H1 (cell line): ENCODE measurements at places on chromosomes 2 and 18. TPM values are rescaled to one million over a fixed set of nuclear protein-coding genes. Genes with fewer than 3 reads are reported as not detected.
A peak's percentile ranks its signal among the peaks of the same experiment; 100 is the strongest.

EPB41L3 gene
- total RNA-seq: 12.8 and 16.1 TPM in 2 replicates

TUBA4B gene
- total RNA-seq: 0.24 TPM in 1 of 2 replicates, not detected in the other

AQP12A gene
- total RNA-seq: not detected in 2 replicates

SERPINB12 gene
- not detected in 2 replicates for total RNA-seq

MYOM1 gene
- 0.32 and 0.78 TPM in 2 replicates for total RNA-seq

MALL gene
- 3.6 and 3.9 TPM in 2 replicates for total RNA-seq

- DNase-seq: no peak
Observed at GRCh38 chr2:234125451-234126145, 75.1 kb downstream of the SPP2 start.

DNA sequence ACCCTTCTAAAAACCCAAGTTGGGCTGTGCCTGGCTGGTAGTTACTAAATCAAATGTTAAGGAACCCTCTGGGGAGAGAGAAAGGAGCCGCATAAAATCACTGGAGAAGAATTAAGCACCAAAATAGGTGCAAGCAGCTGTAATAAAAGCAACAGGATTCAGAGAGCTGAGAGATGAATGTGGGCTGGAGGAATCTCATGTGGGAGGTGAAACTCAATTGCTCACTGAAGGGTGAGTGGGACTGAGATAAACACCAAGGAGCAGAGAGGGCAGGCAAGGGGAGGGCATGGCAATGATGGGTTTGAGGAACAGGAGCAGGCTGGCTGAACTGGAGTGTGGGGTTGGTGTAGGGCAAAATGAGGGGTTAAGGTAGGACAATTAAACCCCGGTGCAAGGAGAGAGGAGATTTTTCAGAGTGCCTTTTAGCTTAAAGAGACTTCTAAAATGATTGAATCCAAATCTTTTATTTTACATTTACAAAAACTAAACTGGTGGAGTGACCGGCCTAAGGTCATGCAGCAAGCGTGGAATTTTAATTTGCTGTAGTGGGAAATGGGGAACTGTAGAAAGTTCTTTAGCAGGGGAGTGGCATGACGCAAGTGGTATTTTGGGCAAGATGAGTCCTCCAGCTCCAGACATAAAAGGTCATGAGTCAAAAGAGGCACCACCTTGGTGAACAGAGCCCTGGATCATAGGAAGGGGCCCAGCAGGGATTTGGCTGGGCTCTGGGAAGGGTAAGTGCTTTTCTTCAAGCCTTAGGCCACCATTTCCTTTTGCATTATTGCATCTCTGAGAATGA, 10.5 kb downstream of the PLB1 start:
- DNase-seq: no peak

DNA sequence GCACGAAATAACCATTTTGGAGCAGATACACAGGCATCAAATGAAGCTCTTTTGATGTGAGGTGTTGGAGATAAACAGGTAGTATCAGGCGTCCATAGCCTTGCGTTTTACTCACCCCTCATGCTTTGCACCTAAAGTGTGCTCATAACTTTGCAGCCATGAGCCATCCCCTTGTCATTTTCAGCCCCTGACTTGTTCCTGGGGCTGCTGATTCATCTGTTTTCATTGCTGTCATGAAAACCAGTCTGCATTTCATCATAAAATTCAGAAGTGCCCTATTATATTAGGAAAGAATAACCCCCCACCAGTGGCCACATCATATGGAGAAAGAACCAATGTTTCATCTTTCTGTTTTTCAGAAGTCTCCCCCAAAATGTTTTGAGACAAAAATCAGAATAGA, 329.7 kb upstream of the NRP2 start:
- no peak for DNase-seq

- DNase-seq: no peak
Observed at GRCh38 chr2:66201242-66201641, 233.7 kb upstream of the MEIS1 start.

DNA sequence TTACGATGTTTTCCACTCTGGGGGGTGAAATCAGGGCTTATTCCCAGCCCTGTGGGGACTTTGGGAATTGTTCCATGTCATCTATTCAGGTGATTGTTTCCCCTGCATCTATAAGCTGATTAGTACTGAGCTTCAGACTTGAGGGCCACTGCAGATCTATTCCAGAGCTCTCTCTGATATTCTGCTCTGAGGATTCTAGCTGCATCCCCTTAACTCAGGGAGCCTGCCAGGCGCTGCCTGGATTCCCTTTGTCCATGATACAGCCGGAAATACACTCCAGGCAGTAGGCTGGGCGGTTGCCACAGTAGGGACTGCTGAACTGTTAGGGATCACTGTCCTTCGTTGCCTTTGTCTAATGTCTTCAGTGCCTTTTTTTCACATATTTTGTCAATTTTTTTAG, 31.3 kb downstream of the PTRHD1 start:
- DNase-seq: no peak

DNA sequence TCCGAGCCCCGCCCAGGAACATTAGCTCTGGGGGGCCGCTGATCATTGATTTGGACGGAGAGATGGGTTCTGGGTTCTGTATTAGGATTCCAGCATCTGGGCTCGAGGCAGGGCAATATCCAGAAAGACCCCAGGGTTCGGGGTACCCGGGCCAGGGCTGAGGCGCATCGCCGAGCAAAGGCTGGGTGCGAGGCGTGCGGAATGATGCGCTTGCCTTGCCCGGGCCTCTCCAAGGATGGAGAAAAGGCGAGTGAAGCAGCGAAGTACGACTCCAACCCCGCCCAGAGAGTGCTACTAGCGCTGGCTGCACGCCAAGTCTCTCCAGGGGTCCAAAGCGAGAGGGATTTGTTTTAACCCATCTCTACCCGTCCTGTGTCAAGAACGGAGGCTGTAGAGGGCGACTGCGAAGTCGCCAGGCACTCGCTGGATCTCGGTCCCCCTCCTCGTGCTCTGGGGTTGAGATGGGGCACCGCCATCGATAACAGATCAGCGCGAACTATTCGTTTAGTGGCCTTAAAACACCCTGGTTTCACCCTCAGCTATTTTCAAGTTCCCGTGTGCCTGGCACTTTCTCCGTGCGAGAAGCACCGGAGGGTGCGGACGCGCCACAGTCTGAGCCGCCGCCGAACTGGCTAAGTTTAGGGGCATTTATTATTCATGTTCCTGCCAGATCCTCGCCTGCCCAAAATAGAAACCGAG, 1.9 kb downstream of the ADCYAP1 start:
- peak; percentile 72 for DNase-seq

DNA sequence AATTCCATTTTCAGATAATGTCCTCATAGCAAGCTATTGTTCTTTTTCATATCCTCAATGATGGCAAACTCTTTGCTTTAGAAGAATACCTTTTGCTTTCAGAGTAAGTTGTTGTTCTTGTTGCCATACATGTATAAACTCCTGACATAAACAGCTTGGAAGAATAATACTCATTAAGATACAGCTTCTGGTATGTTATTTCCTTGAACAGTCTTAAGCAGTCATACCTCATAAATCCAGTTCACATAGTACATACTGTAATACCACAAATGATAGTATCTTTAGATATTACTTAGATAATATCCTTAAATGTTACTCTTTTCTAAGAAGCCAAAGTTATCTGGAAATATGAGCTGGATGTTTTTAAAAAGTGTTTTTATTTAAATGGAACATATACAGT, 23.2 kb downstream of the METTL8 start:
- no peak for DNase-seq

GRCh38 chr2:46535360-46535759, 56.0 kb downstream of the TMEM247 start:
- DNase-seq: no peak

GRCh38 chr2:49286045-49286444, 131.7 kb upstream of the FSHR start:
- DNase-seq: no peak

GRCh38 chr18:69689121-69689759, 258.4 kb downstream of the CD226 start:
- DNase-seq: no peak

GRCh38 chr2:26877276-26877675, 29.3 kb downstream of the DPYSL5 start:
- no peak for DNase-seq

DNA sequence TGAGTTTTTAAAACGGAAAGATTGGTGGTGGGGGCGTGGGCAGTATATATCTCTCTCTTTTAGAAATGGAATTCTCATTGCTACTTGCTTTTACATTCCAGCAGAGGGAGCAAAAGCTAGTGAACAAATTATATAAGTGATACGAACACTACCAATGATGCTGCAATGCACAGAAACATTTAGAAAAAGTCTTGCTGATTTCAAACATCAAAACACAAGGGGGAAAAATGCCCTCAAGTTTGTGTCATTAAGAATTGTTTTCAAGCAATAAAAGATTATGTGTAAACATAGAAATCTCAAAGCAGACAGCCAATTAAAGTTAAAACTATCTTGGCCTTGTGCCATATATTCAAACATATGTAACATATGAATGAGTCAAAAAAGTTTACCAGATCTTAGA, 296.3 kb upstream of the KCNJ3 start:
- no peak for DNase-seq

GRCh38 chr2:144143294-144144151, 376.4 kb downstream of the ZEB2 start:
- no peak for DNase-seq

DNA sequence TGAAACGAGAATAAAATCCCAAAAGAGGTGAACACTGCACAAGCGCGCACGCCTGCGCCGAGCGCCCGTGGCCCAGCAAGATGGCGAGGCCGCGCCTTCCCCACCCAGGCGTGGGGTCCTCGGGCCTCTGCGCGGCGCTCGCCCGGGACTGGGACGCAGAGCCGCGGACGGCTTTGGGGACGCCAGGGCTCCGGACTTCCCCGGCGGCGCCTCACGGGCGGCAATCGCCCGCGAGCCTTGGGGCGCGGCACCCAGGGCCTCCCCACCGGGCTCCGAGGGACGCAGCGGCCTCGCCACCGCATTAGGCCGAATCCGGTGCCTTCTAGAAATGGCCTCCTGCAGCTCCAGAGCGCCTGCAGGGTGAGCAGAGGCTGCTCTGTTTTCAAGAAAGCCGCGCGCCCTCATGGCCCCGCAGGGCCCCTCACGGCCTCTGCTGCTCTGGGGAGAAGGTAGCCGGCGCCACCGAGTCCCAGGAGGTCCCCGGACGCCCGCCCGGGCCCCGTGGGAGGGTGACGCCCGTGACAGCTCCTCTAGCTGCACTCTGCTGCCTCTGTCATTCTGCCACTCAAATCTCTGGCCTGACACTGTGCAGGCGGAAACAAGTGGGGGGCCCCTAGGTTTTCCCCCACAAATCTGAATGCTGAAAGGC, 35.9 kb upstream of the POMC start:
- peak; percentile 69 for DNase-seq

DNA sequence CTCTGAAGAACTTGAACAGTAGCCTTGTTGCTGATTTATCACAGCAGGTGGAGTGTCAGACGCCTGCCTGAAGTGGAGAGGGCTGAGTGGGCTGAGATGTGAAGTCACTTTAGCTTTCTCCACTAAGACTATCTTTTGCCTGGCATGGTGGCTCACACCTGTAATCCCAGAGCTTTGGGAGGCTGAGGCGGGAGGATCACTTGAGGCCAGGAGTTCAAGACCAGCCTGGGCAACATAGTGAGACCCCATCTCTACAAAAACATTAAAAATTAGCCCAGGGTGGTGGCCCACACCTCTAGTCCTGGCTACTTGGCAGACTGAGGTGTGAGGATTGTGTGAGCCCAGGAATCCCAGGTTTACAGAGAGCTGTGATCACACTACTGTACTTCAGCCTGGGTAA, 60.6 kb upstream of the TTC39C start:
- DNase-seq: peak; percentile 31

GRCh38 chr18:56298935-56299334, 339.5 kb downstream of the TXNL1 start:
- no peak for DNase-seq

DNA sequence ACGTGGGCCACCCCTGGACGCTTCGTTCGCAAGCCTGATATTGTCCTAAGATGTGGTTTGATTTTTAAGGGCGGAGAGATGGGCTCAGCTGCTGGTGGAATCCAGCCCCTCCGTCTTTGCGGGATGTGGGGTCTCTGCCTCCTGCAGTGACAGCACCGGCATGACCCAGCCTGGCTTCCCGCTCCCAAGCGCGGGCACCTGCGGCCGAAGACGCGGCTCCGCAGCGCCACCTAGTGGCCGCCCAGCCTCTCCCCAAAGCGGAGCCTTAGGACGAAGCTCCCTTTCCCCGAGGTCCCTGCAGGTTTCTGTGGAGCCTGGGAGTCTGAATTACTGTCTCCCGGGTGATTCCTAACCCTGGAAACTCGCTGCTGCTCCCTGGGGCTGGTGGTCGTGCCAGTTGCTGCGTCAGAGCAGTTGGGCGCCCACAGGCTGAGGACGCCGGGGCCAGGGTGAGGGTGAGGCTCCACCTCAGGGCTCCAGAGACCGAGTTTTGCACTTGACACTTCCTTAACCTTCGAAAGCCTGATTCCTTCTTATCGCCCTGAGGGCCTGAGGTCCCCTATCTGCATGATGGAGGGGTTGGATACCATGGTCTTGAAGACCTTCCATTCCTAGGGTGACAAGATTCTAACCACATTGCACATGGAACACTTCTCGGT, 137.5 kb downstream of the TPO start:
- no peak for DNase-seq

DNA sequence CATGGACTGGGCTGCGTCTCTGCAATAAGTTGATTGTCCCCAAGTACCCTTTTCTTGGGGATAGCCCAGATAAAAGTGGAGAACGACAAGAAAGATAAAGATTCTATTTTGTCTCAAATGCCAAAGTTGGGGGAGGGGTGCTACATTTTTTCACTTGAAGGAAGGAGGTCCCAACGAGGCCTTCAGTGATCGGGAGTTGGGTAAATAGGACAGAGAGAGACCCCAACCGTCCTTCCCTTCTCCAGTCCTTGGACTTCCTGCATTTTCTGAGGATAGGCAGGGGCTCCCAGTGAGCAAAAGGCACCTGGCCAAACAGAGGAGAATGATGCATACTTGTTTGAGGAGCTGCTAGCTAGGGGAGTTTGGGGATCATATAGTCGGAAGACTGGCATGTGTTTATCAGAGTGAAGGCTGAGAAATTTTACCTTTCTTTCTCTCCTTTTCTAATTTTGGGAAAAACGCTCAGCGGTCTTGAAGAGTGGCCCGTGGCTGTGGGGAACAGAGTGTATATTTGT, 3.5 kb upstream of the EN1 start:
- no peak for DNase-seq

GRCh38 chr2:62604336-62604735, 98.3 kb upstream of the TMEM17 start:
- DNase-seq: no peak

DNA sequence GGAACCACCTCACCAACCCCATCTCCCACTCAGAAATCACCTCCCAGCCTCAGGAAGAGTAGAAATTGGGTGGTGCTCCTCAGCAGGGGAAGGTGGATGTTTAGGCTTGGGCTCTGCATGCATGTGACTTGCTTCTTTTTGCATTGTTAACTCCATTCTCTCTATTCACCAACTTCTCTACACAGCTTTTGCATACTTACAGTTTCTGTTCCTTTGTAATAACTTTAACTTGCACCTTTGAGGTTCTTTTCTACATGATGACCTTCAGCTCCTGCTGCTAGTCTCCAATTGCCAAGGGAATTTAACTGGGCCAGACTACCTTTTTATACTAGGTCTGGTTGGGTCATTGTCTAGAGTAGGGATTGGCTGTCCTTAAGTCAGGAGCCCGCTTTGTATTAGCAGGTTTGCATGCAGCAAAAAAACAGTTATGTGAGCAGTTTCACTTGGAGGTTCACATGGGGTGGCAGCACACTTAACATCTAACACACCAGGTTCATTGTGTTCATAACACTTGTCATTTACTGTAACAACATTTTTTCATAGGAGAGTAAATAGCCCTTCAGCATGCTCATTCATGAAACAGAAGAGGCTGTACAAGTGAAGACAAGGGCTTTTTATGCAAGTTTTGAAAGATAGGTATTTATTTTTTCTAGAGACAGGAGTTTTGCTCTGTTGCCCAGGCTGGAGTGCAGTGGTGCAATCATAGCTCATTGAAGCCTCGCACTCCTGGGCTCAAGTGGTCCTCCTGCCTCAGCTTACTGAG, 12.0 kb downstream of the MRPL35 start:
- DNase-seq: no peak
